ENCODE measurements at places on chromosomes 4 and X. TPM values are rescaled to one million over a fixed set of nuclear protein-coding genes. Genes with fewer than 3 reads are reported as not detected.
A peak's percentile ranks its signal among the peaks of the same experiment; 100 is the strongest.

- DNase-seq = peak; percentile 49
Observed at GRCh38 chr4:108171339-108172230, 2.9 kb upstream of the LEF1 start.

- DNase-seq = peak; percentile 34
Observed at GRCh38 chr4:81919223-81919622, 447.5 kb upstream of the RASGEF1B start.

DNA sequence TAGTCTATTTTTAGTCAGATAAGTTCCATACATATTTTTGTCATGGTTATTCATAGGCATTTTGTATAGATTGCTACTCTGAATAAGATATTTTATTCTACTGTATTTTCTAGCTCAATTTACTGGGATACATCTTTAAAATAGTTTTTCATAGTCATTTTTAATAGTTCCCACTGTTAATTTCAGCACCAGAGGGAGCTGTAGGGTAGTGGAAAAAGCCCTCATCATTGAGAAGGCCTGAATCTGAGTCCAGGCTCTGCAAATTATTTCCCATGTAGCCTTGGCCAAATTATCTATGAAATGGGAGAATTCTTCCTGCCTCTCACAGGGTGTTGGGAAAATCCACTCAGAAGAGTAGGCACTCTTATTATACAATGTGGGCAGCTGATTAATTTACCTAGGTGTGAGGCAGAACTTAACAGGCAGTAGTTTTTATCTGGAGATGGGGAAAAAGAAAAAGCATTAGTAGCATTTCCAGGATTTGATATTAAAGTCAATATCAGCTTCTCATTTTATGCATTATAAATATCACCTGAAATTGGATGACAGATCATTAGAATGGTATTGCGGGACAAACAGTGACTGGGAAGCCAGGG is 102.9 kb upstream of the PAQR3 start:
- DNase-seq = no peak

DNA sequence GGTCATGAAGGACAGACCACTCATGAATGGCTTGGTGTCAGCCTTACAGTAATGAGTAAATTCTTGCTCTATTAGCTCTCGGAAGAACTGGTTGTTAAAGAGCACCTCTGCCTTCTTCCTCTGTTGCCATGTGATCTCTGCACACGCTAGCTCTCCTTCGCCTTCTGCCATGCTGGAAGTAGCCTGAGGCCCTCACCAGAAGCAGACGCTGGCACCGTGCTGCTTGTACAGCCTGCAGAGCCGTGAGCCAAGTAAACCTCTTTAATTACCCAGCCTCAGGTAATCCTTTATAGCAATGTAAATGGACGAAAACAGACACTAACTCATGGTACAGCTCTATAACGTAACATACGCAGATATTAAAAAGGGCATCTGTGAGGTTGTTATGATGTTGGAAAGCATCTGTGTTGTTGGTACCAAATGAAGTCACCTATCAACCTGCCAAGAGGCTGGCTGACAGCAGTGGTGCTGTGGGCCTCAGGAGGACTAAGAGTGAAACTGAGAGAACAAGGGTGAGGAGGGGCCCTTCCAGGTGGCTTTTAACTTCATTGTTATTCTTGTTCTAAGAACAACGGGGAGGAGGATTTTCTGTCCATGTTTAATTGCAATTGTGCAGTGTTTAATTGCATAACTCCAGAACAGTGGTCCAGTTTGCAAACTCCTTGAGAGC is 69.2 kb downstream of the CRMP1 start:
- no peak for DNase-seq

The PNMA6A gene
- 0.12 TPM for polyA plus RNA-seq
